ENCODE measurements at places on chromosomes 2 and 18.

- DNase-seq = no peak
These were observed 130.8 kb downstream of the FOXI3 start for GRCh38 chr2:88321449-88322248.

DNA sequence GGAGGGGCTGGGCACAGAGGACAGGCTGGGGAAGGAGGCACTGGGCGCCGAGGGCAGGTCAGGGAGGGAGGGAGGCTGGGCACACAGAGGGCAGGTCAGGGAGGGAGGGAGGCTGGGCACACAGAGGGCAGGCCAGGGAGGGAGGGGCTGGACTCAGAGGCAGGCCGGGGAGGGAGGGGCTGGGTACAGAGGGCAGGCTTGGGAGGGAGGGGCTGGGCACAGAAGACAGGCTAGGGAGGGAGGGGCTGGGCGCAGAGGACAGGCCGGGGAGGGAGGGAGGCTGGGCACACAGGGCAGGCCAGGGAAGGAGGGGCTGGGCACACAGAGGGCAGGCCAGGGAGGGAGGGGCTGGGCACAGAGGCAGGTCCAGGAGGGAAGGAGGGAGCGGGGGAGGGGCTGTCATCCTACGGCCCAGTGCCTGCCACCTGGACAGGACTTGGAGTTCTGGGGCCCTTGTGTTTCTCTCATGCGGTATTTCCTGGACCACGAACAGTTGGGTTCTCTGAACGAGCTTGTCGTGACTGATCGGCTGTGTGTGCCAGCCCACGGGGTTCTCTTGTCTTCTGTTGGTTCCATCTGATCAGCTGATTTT, 46.7 kb upstream of the KCNG2 start:
- DNase-seq = peak; percentile 51

DNA sequence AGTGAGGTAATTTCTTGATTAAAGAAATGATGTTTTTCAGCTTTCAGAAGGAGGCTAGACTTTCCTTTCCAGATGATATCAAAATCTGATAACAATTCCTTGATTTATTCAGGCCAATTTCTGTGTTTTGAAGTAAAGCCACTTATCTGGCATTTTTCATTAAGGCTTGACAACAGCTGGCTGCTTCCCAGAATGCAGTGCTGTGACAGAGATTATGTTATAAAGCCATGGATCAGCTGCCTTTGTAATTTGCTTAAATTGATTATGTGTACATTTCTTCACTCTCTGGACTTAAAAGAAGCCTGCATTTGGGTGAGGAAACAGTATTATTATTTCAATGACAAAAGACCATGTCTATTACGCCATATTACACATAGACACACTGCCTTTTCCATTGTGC, 136.0 kb downstream of the PLCL1 start:
- no peak for DNase-seq

DNA sequence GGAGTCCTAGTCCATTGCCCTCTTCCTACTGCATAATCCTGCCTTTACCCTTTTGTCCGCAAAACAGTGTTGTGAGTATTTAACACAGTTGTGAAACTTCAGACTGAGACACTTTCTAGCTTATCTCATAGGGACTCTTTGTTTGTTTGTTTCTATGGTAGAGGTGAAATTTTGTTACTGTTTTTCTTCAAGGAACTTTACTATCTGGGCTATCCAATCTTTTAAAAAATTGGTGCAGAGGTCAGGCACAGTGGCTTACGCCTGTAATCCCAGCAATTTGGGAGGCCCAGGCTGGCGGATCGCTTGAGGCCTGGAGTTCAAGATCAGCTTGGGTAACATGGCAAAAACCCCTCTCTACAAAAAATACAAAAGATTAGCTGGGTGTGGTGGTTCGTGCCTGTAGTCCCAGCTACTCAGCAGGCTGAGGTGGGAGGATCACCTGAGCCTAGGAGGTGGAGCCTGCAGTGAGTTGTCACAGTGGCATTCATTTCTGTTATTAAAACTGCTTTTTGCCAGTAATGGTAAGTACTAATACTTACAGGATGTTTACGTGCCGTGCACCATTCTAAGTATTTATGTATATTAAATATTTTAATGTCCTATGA, 18.8 kb downstream of the GMCL1 start:
- DNase-seq = no peak

DNA sequence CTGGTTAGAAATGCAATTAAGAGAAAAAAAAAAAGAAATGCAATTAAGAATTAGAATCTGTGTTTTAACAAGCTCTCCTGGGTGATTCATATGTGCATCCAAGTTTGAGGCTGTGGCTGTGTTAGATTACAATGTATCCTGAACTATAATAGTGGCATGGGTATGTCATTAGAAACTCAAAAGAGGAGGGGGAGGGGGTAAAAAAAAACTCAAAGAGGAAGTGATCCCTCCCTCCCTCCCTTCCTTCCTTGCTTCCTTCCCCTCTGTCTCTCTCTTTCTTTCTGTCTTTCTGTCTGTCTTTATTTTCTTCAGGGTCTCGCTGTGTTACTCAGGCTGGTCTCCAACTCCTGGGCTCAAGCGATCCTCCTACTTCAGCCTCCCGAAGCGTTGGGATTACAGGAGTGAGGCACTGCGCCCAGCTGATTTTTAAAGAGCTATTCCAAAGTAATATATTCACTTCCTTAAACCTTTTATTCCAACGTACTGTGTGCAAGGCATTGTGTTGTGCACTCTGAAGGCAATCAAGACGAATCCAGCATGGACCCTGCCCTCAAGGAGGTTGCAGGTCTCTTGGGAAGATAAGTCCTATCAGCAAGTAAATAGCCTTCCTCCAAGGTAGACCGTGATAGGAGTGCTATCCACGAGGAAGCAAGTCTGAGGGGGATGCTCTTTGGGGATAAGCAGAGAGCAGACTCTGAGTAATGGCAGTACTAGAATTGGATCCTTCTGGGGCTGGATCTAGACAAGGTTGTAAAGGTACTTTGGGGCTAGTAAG, 35.9 kb upstream of the MCFD2 start:
- no peak for DNase-seq

DNA sequence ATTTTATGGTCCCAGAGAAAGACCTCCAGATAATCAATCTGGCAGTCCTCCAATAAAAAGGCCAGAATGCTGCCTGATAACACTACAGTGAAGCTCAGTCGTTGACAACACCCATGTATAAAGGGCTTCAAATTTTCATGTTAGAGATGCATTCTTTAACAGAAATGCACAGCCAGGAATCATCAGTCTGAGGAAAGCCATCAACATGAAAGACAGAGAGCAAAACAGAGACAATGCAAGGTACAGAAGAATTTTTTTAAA, 13.8 kb downstream of the BABAM2 start:
- no peak for DNase-seq

GRCh38 chr2:95334916-95335641, 37.9 kb downstream of the KCNIP3 start:
- peak; percentile 20 for DNase-seq

DNA sequence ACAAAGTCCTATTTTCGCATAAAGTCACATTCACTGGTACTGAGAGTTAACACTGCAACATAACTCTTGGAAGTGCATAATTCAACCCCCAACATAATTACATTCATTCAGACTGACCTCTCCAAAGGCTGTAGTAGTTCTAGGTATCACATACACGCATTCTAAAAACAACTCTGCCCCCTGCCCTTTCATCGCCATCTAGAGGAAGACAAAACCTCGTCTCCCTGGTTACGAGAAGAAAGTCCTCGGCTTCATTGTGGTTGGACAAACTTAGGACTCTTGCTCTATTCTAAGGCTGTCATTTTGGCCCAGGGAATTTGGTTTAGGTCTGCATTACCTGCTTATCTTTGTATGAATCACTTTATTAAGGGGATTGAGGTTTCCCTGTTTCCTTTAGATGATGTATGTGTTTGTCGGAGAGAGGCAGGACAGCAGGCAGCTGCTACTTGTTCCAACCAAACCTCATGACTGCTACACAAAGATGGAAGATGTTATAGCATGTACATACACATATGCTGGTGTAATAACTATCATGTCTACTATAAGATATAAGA, 215.4 kb upstream of the NRXN1 start:
- DNase-seq = no peak

DNA sequence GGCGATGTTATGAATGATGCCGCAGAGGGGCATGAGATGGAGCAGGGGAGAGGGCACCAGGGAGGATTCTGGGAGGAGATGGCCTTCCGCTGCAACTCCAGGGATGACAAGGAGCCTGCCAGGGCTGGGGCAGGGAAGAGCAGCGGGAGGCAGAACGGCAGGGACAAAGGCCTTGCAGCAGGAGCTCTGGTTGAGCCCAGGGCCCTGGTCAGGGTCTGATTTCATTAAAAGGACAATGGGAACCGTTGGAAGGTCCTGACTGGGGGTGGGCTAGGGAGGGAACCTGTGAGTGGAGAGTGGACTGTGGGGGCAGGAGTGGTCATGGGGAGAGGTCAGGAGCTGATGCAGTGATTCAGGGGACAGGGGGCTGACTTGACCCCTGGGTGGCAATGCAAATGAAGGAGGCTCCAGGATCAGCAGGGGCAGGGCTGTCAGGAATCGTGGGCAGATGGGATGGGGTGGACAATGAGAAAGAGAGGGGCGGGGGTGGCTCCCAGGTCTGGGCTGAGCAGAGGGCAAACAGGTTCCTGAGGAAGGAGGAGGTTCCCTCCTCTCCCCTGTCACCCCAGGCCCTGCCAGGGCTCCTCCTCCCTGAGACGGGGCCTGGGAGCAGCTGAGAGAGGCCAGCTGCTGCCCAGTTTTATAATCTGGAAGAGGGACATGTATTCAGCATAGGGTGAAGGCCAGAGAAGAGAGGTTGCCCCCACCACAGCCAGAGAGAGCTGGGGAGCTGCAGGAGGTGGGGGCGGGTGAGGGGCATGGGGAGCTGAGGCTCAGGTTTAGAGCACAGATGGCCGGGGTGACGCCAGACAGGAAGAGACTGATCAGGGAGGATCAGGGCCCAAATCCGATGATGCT, 7.3 kb upstream of the DUSP2 start:
- peak; percentile 74 for DNase-seq

GRCh38 chr18:52395146-52395852, 55.3 kb downstream of the DCC start:
- DNase-seq = no peak

GRCh38 chr2:162244541-162245031, 1.3 kb upstream of the FAP start:
- DNase-seq = no peak

GRCh38 chr18:61605376-61606067, 272.3 kb downstream of the CDH20 start:
- no peak for DNase-seq

- no peak for DNase-seq
These were observed 120.5 kb downstream of the EIPR1 start for GRCh38 chr2:3257166-3257565.

DNA sequence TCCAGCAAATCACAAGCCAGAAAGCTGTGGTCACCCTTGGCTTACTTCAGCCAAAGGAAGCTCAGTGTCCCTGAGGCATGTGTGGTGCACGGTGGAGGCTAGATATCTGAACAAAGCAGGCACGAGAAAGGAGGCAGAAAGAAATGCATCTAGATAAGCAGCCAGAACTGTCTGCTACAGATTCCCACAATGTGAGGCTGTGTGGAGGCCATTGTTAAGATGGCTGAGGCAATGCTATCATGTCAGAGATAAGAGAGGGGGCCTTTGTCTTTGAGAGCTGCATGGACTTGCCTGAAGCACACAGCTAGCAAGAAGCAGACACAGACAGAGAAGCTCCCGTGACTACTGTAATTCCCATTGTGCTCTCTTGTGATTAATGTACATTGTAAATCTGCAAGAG, 110.5 kb upstream of the LYPD6 start:
- DNase-seq = no peak

DNA sequence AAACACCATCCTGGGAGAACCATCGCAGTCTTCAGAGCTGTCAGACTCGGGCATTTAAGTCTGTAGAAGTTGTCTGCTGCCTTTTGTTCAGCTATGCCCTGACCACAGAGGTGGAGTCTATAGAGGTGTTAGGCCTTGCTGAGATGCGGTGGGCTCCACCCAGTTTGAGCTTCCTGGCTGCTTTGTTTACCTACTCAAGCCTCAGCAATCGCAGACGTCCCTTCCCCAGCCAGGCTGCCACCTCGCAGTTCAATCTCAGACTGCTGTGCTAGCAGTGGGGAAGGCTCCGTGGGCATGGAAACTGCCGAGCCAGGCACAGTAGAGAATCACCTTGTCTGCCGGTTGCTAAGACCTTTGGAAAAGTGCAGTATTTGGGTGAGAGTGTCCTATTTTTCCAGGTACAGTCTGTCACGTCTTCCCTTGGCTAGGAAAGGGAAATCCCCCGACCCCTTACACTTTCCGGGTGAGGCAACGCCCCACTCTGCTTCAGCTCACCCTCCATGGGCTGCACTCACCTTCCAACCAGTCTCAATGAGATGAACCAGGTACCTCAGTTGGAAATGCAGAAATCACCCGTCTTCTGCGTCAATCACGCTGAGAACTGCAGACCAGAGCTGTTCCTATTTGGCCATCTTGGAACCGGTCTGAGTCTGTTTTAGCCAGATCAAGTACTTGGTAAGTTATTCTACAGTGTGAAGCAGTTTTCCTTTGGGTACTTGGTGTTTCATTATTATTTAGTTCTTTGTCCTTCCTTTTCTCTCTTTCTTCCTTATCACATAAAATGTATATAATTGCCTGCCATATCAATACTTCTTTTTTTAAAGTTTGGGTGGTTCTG, 71.5 kb downstream of the CDC42EP3 start:
- DNase-seq = peak; percentile 88

GRCh38 chr2:26100384-26100783, 66.5 kb downstream of the RAB10 start:
- no peak for DNase-seq

DNA sequence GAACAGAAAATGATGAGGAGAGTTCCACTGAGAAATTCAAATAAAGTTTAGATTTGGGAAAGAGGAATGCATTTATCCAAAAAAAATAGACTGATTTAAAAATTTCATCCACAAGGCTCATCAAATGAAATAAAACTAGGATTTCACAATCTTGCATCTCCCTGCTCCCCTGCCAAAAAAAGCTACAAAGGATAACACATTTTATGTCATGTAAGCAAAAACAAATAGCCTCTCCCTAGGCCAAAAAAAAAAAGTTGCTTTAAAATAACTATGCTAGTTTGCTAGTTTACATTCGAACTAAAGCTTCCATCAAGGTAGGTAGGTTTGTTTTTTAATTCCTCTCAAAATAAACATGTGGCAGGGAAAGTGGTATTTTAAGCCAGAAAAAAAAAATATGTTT, 465.5 kb upstream of the ID2 start:
- DNase-seq = no peak

DNA sequence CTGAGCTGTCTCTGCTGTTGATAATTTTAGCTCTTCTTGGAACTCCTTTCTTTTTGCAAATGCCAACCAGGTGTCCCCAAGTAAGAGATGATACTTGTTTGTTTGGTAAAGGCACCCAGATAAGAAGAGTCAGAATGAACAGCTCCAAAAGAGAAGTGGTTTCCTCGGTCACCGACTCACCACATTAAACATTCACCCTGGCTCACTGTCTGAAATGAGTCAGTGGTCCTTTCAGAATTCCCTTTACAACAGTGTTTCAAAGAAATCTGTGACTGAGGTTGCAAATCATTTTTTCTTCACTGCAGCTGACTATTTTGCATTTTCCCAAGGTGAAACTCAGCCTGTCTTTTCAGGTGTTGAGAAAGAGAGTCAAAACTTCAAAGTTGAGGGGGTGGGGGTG, 16.2 kb upstream of the CXCR4 start:
- no peak for DNase-seq
